Cortex of kidney (tissue), 1 donor: ENCODE measurements at places on chromosomes 5 and 9.

GRCh38 chr9:134179918-134180785, 15.8 kb upstream of the RNU6ATAC start:
- no peak for DNase-seq

- no peak for DNase-seq
These were observed 104.8 kb upstream of the CPEB4 start for GRCh38 chr5:173783371-173783770.

- no peak for DNase-seq
These were observed 191.2 kb downstream of the DAB2IP start for GRCh38 chr9:121842612-121842978.

GRCh38 chr5:38776149-38776896, 69.5 kb upstream of the OSMR start:
- DNase-seq = no peak

DNA sequence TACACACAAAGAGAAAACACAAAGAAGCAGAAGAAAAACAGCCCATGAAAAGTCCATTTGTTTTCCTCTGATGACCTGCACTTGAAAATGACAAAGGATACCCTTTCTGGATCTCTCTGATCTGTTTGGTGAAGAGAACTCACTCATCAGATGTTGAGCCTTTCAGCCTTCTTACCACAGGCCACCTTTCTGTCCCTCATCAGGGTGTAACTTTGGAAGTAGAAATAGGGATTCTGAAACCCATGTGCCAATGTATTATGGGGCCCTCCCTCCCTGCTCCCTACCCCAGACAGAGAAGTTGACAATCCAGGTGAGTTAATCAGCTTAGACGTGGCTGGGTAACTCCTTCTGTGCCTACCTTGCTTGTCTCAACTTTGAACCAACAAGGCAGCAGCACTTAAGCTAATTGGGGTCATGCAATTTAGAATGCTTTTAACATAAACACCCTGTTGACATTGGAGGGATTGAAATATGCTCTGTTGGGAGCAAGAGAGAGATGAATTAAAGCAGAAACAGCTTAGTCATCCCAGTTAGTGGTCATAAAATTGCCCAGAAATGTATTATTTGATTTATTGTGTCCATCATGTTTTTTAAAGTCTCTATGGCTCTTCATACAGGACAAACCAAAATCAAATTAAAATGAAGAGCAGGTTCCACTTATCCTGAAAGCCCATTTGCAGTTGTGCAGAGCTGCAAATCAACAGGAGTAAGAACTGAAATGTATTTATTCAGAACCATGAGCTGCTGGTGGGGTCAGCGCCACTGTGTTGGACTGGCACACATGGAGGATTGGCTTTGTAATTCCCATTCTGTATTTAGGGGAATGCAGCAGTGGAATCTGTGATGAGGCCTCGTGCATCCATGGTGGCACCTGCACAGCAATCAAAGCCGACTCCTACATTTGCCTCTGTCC, 132.0 kb downstream of the LIFR start:
- no peak for DNase-seq

- DNase-seq = no peak
These were observed 3.9 kb downstream of the C9orf72 start for GRCh38 chr9:27569406-27569805.

- no peak for DNase-seq
These were observed 555.3 kb upstream of the ZNF462 start for GRCh38 chr9:106307670-106308069.

GRCh38 chr5:176352116-176352878, 9.3 kb downstream of the KIAA1191 start:
- DNase-seq = no peak

GRCh38 chr9:101705135-101705661, 33.2 kb downstream of the GRIN3A start:
- DNase-seq = no peak

DNA sequence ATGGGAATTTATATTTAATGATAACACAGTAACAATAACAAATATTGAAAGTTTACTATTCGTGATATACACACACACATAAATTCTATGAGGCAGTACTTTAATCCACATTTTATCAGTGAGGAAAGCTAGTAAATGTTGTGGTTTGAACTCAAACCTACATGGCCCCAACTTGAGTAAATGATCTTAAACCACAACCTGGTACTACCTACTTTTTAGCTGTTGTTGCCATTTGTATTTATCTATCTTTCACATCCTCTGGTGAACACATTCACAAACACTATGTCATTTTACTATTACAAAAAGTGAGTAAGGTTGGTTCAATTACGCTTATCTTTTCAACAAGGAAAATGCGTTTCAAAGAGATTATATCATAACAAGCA, 186.1 kb downstream of the SMC2 start:
- DNase-seq = no peak

DNA sequence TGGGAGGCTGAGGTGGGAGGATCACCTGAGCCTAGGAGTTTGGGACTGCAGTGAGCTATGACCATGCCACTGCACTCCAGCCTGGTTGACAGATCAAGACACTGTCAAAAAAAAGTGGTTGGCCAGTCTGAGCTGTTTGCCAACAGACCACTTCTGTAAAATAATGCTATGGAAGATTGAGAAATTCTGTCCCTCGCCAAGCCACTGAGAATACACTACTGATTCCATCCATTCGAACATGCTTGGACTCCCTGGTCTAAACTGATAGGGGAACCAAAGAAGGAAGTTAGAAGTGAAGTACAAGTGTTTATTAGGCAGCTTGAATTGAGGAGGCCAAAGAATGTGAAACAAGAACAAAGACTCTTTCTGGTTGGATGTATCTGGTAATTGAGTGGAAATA, 27.2 kb downstream of the ENC1 start:
- no peak for DNase-seq

- no peak for DNase-seq
These were observed 42.1 kb upstream of the TAF11L2 start for GRCh38 chr5:17455942-17456341.
